ENCODE measurements at places on chromosomes 4 and X.
A peak's percentile ranks its signal among the peaks of the same experiment; 100 is the strongest.

DNA sequence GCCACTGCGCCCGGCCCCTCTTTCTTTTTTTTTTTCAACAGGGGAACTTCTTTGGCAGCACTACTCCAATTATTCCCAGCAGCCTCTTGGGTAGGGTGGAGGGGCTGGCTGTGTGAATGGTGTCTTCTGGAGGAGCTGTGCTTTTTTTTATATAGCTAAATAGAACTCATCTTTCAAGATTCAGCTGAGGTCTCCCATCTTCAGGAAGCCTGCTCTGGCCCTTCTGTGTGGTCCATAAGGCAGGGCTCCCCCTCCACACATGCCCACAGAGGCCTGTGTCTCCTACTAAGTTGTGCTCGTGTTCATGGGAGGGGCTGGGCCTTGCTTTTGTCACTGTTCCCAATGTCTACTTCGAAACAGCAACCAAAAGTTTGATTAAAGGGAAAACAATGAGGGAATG, 116.8 kb downstream of the AFAP1 start:
- DNase-seq: no peak

DNA sequence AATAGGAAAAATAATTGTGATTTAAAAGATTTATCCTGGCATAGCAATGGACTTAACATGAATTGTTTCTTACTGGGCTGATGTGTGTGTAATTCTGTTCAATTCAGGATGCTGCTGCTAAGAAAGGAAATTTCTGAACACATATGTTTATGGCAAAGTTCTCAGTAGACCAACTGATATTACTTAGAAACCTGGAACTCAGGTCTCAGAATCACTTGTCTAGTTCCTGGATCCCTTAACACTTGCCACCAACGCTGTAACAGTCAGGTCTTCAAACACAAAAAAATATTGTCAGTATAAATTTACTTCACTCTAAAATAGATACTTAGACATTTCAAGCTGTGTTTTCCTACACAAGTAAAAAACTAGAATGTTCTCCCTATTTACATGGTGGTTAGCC, 5.5 kb downstream of the CASP3 start:
- DNase-seq: no peak

GRCh38 chr4:73841243-73841925, 4.9 kb downstream of the CXCL6 start:
- DNase-seq: no peak

GRCh38 chrX:989959-990510, 222.4 kb downstream of the CRLF2 start:
- peak; percentile 68 for DNase-seq

- DNase-seq: no peak
Measured at GRCh38 chr4:139035650-139036049, 20.1 kb downstream of the NOCT start.

GRCh38 chr4:74613266-74613665, 168.3 kb downstream of the AREG start:
- DNase-seq: no peak

DNA sequence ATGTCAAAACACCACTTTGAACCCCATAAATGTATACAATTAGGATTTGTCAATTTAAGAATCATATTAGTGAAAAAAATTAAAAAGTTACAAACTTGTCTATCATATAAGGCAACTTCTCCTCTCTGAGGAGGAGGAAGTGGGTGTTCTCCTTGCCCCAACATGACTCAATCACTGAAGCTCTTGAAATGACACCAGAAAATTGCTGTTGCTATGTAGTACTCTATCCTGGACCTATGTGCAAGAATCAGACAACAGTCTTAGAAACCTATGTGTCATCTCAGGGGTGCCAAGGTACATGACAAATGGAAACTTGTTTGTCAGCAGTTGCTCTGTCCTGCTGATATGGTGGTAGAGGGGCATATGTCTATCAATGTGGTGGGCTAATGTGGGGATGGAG, 47.7 kb downstream of the HMGB3 start:
- no peak for DNase-seq

- DNase-seq: no peak
Measured at GRCh38 chr4:3481113-3481531, 18.0 kb downstream of the DOK7 start.

- DNase-seq: no peak
Measured at GRCh38 chrX:33175201-33175600, 36.1 kb downstream of the DMD start.

- no peak for DNase-seq
Measured at GRCh38 chr4:118816538-118817177, 19.3 kb downstream of the SEC24D start.

DNA sequence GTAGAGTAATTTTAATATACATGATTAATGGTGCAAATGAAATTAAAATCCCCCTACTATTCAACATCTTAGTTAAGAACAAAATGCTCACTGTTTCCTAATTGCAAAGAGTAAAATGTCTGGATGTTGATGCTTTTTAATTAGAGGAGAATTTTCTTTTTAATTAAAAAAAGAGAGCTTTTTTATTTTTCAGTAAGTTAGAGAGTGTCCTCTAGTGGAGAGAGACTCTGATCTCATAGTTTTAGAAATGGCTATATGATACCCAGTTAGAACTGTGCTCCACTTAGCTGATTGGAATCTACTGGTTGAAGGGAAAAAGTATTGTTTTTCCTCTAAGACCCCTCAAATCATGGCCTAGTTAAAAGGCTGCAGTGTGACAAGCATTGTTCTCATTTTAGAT, 312.0 kb upstream of the MAGEB2 start:
- DNase-seq: no peak

GRCh38 chrX:120753413-120754251, 122.0 kb downstream of the CT47B1 start:
- no peak for DNase-seq

- DNase-seq: no peak
Measured at GRCh38 chrX:49991758-49992157, 69.4 kb downstream of the CLCN5 start.

GRCh38 chr4:142846729-142847596, 862 bp upstream of the INPP4B start:
- peak; percentile 57 for DNase-seq

DNA sequence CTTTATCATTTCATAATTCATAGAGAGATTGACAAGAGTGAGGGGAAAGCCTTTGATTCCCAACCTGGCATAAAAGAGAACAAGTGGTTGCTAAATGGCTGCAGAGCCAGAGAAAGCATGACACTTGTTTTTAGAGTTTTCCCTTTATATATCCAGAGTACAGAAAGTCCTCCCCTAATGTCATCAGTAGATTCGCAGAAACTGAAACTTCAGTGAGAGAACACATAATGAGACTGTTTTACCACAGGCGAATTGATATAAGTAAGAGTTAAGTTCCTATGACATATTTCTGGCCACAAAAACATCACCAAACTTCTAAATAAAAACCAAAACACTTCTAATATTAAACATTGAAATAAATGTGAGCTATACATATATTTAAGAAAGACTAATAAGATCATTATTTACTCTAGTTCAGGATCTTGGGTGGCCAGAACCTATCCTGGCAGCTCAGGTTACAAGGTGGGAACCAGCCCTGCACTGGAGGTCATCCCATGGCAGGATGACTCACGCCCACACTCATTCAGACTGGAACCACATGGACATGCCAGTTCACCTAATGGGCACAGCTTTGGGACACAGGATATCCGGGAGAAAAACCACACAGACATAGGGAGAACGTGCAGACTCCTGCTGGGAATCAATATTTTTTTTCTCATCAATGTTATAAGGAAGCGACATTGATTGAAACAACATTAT, 35.5 kb downstream of the NWD2 start:
- DNase-seq: no peak

GRCh38 chrX:17187136-17187756, 187.8 kb upstream of the NHS start:
- no peak for DNase-seq

GRCh38 chr4:75892508-75892907, 9.7 kb downstream of the PPEF2 start:
- no peak for DNase-seq

All from activated T-helper 9 cell treated with anti-CD3 and anti-CD28 coated beads, Interleukin-2, amount 50 U/mL, for 16 hours (primary cell).